ENCODE measurements at places on chromosomes 6 and 20. TPM values are rescaled to one million over a fixed set of nuclear protein-coding genes. Genes with fewer than 3 reads are reported as not detected.

DNA sequence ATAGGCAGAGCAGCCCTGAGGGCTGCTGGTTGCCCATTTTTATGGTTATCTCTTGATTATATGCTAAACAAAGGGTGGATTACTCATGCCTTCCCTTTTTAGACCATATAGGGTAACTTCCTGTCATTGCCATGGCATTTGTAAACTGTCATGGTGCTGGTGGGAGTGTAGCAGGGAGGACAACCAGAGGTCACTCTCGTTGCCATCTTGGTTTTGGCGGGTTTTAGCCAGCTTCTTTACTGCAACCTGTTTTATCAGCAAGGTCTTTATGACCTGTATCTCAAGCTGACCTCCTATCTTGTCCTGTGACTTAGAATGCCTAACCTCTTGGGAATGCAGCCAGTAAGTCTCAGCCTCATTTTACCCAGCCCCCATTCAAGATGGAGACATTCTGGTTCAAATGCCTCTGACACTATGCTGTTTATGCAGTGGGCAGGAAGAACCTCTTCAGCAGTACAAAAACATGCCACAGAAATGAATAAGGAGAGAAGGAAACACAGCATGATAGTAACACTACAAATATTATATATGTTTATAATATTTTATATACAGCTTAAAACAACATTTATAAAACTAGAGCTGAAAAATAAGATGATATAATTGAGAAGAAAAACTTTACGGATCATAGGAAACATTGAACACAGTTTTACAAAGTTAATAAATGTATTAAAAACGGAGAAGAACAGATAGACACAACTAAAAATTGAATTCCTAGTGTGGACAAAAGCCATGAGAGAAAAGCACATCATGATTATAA, 58.9 kb upstream of the SAMD5 start:
- no peak for DNase-seq

Gene WFDC10B
- total RNA-seq: not detected

- no peak for DNase-seq
These were observed 236.6 kb upstream of the RNF24 start for GRCh38 chr20:4252005-4252404.

GRCh38 chr6:75202676-75203131, 3.1 kb downstream of the COL12A1 start:
- no peak for DNase-seq

GRCh38 chr6:73182021-73182607, 43.2 kb downstream of the KHDC1L start:
- no peak for DNase-seq

DNA sequence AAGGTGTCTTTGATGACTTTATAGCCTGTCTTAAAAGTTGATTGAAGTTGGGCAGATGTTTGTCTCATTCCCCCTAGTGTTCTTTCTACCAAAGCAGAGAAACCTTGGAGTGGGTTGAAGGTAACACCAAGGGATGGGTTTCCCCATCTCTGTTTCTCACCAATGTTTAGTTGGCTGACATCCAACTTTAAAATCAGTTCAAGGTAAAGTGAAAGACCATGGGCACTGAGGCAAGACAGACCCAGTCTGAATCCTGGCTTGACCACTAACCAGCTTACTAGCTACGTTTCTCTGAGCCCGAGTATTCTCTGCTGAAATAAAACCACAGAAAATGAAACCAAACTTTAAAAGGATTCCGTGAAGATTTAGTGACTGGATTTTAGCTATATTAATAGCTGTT, 258.9 kb downstream of the KIF16B start:
- DNase-seq: no peak

Gene POM121L2
- not detected for total RNA-seq

Gene GINM1
- total RNA-seq: 38.2 TPM

Gene ENPP5
- total RNA-seq: not detected

DNA sequence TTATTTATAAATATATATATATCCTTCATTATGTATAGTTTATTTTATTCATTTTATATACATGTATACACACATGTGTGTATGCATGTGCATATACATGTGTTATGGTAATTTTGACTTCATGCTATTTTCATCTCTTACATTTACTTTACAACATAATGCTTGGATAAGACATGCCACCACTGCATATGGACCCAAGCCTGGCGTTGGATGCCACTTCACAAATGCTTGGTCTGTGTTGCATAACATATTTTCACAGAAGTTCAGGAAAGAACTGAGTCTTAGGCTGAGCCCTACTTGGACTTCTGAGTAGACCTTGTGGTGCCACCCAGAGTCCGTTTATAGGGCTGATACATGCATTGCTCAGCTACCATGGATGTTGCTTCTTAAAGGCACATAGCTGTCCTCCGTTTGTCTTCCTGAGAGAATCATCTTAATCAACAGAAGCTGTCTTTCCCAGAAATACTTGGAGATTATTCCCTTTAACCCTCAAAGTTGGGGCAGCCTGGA, 337.8 kb downstream of the BTBD3 start:
- no peak for DNase-seq

DNA sequence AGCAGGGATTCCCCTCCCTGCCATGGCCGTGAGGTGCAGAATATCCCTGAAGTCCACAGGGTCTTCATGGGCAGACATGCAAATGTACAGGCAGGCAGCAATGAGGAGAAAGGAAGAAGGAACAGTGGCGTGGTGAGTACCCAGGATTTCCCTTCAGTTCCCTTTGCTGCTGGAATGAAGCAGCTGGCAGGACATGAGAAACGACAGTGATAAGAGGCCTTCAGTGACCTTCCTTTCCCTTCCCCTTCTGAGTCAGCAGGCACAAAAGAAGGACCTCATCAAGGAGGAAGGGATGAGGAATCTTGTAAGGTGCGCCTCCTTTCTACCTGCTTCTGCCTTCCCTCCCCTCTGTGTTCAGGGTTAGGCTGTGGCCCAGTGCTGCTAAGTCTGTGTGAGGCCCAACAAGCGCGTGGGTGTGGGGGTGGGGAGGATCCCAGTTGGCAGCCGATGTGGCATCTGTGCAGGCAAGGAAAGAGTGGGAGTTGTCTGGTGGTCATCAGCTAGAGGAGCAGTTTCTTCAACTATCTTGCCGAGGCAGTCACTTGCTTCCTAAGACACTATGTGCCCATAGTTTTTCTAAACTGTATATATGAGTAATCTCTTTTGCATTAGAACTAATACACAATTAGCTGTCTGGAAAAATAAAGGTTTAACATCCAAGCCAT, 29.5 kb upstream of the FBXO9 start:
- DNase-seq: peak; percentile 28

Gene THEMIS
- total RNA-seq: not detected

Gene MEP1A
- not detected for total RNA-seq

Gene MAK
- not detected for total RNA-seq

- DNase-seq: no peak
These were observed 22.4 kb upstream of the SNX9 start for GRCh38 chr6:157800420-157801237.

GRCh38 chr6:42260972-42261371, 43.3 kb upstream of the MRPS10 start:
- DNase-seq: no peak

- peak; percentile 21 for DNase-seq
These were observed 121.4 kb downstream of the TBXT start for GRCh38 chr6:166046226-166046625.

Gene CD40
- total RNA-seq: 33.1 TPM

Gene IRF4
- total RNA-seq: not detected

DNA sequence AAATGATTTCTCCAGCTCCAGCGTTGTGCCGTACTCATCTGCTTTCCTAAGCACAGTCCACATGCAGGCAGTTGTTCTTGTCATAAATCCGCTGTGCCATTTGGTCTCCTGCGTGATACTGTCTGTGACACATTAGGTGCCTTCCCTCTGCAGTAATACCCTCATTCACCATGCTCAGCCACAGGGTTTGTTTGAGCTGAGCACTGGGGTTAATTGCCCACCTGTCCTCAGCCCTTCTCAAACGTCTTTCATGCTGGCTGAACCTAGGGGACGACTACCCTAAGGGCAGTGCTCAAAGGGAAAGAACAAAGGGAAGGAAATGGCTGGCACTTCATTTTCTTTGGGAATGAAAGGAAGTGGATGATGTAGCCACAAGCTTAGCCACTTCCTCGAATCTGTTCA, 64.2 kb upstream of the MYLIP start:
- no peak for DNase-seq

DNA sequence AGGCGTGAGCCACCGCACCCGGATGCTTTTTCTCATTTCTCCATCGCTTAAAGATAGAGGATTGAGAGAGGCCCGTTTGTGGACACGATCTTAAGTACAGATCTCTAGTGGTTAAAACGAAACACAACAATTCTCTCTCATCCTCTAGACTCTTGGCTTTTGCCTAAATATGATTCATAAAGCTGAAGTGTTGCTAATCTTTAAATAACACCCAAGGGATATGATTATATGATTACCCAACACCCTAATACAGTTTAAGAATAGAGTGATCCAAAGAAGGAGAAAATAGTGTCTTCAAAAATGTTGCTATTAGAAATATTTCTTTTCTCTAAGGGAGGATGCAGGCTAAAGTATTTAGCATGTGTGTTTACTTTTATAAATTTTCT, 50.4 kb downstream of the MTHFD1L start:
- DNase-seq: no peak

Gene ZNF133
- total RNA-seq: 12.2 TPM

Gene HEY2
- total RNA-seq: not detected

DNA sequence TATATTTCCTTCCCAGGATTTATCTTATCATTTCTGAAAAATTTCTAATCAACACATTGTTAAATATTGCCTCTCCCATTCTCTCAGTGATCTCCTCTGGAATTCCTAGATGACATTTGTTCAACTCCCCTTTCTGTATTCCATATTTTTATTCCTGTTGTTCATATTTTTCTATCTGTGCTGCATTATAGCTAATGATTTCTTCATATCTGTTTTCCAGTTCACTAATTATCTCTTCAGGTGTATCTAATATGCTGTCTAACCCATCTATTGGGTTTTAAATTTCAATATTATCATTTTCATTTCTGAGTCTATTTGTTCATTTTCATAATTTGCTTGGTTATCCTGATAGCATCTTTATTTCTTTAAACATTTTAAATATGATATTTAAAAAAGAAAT, 141.9 kb downstream of the GRM4 start:
- DNase-seq: no peak

Gene RSPO4
- not detected for total RNA-seq

DNA sequence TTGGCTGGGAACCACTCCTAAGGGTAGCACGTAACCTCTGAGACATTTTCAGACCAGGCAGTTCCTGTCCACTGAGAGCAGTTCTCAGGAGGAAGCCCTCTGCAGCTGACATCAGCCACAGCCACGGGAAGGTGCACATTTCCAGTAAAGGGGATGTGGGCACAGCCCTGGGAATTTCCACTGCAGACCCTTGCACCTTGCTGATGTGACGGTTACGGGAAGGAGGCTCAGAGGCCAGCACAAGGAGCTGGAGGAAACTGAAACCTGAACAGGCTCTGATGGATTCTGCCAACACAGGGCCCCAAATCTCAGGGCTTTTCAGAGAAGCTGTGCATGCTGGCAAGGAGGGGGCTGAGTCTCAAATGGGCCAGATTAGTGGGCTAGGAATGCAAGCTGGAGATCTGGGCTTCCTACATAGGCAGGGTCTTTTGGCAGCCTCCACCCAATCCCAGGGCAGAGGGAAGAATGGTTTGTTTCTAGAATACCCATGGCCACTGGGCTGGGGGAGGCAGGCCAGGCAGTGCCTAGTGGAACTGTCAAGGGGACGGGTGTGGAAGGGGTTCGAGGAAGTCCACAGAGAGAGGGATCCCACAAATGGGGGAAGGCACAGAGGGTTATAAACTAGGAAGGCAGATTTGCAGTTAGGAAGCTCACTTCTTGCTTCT, 14.2 kb downstream of the EBF4 start:
- DNase-seq: no peak

DNA sequence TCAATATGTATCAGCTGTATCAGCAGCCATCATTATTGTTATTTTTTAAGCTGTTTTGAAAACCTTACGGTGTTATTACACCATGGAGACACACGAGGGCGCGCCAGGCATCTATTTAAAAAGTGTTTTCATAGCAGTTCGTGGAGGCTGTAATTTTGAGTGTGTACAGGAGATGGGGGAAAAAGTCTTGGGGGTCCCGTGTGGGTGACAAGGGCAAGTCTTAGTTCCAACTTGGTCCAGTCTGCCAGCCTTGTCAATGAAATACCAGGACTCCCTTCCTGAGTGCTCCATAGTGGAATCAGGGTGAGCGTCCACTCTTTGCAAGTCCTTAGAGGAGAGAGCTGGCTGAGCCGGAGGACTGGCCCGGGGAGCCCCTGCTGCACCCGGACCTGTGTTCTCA, 43.3 kb downstream of the SLC2A10 start:
- peak; percentile 62 for DNase-seq

- DNase-seq: no peak
These were observed 87.3 kb downstream of the RSPH3 start for GRCh38 chr6:158912655-158913054.

GRCh38 chr6:156306531-156306930, 470.6 kb upstream of the ARID1B start:
- DNase-seq: no peak

DNA sequence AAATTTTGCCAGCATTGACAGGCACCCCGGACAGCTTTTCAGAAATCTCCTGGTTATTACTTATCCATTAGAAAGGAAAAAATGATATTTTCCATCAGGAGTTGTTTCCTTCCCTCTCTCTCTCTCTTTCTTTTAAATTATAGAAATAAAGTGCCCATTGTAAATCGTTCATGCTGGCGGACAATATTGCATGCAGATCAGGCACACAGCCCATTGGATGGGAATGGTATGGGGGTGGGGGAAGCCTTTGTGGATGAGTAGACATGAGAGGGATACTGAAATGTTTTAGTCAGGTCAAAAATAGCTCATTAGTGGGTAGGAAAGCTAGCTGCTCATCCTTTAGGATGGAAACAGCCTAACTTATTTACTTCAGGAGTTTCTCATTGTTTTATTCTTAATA, 764.9 kb upstream of the MMS22L start:
- DNase-seq: no peak

- peak; percentile 68 for DNase-seq
These were observed 196.1 kb upstream of the RUNX2 start for GRCh38 chr6:45132059-45132458.

GRCh38 chr6:4743062-4743461, 33.1 kb upstream of the CDYL start:
- no peak for DNase-seq

DNA sequence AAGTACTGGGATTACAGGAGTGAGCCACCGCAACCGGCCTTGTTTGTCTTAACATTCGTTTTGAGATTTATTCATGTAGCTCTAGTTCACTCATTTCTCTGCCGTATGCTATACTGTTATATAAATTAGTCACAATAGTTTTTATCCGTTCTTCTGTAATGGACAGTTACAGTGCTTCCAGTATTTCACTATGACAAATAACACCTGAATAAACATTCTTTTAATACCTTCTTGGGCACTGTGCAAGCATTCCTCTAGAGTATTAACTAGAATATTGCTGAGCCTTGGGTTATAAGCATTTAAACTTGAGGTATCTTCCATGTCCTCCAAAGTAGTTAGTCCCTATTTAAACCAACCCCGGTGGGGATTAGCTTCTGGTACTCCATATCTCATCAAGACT, 45.6 kb downstream of the STK38 start:
- DNase-seq: no peak

Gene INSM1
- not detected for total RNA-seq

DNA sequence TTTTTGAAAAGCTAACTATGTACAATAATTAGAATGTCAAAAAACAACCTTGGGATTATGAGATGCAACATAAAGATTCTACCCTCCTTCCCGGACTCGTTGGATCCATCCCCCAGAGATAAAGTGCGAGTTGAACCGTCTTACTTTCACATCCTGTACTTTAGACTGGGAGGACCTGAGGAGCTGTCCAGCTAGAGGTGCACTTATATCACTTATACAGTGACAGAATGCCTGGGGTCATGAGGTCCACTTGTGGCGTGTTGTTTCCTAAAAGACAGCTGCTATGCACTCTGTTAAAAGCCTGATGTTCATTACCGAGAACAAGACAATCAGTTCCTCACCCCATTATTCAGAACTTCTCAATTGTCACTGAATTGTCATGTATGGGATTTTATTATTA, 2.1 kb downstream of the CDS2 start:
- no peak for DNase-seq

Measured in endothelial cell of umbilical vein (primary cell).